Calu3 (cell line): ENCODE measurements at places on chromosomes 16 and 17. TPM values are rescaled to one million over a fixed set of nuclear protein-coding genes. Genes with fewer than 3 reads are reported as not detected.

The AHSP gene
- not detected in 2 replicates for total RNA-seq

The TOP2A gene
- total RNA-seq = 1,389 and 1,672 TPM in 2 replicates

The CX3CL1 gene
- 17.6 and 41.4 TPM in 2 replicates for total RNA-seq

The OR1F1 gene
- 0.40 and 0.54 TPM in 2 replicates for total RNA-seq

The MPV17L gene
- total RNA-seq = 10.0 and 11.5 TPM in 2 replicates

GRCh38 chr17:76005263-76006149 is 4.9 kb downstream of the CDK3 start:
- peak; percentile 91 for DNase-seq

DNA sequence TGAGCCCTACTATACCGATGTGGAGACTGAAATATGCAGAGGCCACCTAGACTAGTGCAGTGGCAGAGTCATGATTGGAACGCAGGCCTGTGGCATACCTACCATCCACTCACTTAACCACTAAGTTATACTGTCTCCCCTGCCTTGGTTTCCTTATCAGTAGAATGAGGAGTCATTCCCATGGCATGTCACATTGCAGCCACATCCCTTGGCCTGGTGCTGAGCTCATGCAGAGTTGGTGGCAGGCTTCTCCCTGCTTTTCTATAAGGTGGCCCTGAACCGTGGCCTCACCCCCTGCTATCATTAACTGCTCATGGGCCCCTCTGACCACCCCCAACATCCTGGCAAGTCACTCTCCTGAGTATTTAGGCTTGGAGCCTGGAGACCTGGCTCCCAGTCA is 212.5 kb downstream of the KATNIP start:
- peak; percentile 24 for DNase-seq

DNA sequence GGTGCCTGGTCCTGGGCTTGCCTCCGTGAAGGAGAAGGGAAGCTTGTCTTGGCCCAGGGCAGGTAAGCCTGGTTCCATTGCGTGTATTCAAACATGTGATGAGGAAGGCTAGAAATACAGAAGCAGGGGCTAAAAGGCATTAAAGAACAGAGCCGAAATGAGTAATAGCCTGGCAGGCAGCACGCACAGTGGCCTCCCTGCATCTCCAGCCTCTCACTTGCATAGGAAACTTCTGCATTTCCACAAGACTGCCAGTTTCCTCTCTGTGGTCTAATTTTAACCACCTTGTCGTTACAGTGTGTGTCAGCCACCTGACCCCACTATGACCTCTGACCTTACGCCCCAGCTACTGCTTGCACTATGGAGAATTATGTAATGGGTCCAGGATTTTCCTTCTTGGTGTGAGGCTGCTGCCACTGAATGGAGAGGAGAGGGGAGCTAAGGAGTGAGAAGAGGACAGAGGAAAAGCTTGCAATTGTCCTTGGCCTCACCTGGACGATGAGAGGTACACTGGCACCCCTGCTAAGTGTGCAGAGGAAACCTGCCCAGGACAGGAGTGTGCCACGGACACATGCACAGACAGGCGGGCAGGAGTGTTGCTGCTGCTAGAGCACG is 32.8 kb downstream of the HIC1 start:
- no peak for DNase-seq

- no peak for DNase-seq
Measured at GRCh38 chr16:15822957-15823356, 33.9 kb downstream of the MYH11 start.

GRCh38 chr16:23258919-23259237 is 43.2 kb upstream of the SCNN1B start:
- DNase-seq = no peak

DNA sequence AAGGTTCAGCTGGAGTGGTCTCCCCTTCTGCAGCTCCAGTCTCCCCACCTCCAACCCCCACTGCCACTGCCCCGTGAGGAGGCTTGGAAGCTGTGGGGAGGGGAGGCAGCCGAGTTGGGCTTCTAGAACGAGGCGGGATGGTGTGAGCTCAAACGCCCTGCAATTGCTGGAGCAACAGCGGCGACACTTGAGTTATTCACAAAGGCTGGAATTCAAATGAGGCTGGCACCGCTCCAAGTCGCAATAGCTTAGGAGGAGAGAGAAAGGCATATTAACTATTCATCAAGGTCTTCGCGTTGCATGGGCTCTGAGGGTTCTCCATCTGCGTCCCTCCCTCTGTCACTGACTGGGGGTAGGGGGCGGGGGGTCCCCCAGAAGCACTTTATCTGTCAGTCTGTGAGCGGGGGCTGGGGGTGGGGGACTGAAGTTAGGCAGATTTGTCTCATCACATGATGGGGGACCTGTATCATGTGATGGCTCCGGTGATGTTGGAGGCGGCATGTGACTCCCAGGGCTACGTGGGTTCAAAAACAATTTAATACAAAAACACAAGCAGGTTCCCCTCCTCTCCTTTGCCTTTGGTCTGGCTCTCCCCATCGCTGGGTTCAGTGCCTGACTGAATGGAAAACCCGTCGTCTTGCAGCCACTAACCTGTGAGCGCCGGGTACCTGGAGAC is 70.5 kb downstream of the RBBP6 start:
- peak; percentile 55 for DNase-seq

- no peak for DNase-seq
Measured at GRCh38 chr16:28193530-28194423, 18.0 kb downstream of the XPO6 start.

DNA sequence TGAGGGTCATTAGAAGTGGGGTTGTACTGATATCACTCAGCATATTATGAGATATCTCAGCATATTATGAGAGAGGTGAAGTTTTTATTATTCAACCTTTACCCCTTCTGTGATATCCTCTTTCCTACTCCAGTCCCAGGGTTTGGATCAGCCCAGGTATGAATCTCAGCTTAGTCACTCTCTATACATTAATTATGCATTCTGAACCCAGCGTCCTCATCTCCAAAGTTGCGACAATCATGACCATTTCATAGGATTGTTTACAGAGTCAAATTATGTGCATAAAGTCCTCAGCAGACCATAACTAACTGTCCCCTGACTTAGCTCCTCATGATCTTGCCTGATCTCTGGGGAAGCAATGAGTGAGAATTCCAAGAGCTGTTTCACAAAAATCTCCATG is 20.5 kb upstream of the BLMH start:
- no peak for DNase-seq

- no peak for DNase-seq
Measured at GRCh38 chr17:74812109-74813009, 36.2 kb upstream of the NAT9 start.

GRCh38 chr17:17063546-17064122 is 21.4 kb downstream of the MPRIP start:
- DNase-seq = no peak

DNA sequence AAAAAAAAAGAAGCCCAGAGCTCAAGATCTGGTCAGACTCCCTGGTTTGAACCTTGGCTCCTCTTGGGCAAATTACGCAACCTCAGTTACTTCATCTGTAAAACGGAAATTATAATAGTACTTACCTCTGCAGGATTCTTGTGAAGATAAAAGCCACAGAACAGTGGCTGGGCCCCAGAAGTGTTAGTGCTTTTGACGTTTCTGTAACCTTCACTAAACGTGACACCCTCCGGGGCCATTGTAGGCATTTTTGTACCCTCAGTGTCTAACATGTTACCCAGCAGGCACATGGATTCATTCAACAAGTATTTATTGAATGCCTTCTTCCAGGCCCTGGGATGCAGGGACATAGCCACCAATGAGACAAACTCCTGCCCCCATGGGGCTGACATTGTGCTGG is 58.0 kb downstream of the PITPNC1 start:
- no peak for DNase-seq

DNA sequence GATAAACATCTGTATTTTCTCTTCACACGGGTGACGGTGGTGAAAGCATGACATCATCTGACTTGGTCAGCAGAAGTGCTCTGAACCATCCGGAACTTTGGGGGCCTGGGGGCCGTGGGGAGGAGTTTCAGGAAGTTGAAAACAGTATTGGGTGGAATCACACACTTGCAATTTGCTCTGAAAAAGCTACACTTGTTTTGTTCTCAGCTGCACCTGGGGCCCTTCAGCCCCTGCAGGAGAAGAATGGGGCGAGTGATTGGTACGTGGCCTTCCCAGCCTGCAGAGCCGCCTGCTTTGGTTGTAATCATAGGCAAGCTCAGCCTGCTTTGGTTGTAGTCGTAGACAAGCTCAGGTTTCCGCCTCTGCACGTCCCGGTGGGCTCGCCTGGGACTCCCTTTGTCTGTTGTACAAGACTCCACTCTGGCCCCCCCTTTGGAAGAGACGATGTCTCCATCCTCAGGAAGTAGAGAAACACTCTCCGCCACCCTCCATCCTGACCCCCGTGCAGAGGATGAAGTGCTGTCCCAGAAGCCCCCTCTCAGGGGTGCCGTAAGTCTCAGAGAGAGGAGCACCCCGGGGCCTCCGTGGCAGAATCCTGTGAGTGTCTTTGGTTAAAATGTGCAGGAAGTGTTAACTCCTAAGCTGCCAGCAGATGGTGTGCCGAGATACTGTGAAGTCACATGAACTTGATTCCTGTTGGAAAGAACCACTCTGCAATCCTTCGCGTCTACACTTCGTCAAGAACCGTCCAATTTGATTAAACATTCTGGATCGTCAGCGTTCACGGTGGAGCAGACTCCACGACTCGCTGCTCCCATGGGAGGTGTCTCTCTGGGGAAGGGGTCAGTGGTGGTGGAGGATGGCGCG is 5.4 kb downstream of the BANP start:
- no peak for DNase-seq
